SK-MEL-5 (cell line): ENCODE measurements at places on chromosomes 3 and 15.

DNA sequence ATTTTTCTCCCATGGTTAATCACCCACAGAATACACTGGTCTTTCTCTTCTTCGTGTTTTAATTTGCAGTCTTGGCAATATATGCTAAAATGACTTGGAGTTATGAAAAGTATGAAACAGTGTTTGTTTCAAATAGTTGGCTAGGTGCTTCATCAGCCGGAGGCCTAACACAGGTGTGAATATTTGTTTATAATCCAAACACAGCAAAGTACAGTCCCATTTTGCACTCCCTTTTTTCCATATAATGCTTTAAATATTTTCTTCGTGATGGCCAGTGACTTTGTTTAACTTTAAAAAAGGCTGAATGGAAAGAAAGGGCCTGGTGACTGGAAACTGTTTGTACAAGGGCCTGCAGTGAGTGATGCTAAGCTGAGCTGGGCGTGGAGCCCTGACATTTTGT, 219.7 kb upstream of the LRIG1 start:
- no peak for DNase-seq

GRCh38 chr3:13325892-13326443, 94.2 kb downstream of the NUP210 start:
- DNase-seq = no peak

- no peak for DNase-seq
Observed at GRCh38 chr3:16028604-16029003, 145.9 kb upstream of the GALNT15 start.

DNA sequence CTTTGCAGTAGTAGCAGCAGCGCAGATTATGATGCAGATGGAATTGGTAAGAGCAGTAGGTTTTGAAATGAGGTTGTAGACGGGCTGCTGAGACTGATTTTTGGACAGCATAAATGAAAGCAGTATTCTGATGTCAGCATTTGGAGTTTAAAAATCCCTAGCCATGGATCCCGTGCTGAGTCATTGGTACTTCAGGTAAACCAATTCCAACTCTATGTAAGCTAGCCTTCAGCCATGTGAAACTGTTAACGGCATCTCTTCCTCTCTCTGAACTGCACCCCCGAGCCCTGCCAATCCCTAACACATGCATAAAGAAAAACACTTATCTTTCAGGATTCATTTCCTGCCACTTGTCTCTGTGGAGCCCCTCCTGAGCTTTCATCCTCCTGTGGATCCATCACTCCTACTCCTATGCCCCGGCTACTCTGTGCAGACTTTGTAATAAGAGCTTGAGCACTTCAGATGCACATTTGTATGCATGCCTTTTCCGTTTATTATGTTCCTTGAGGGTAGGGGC, 119.0 kb downstream of the AKAP13 start:
- no peak for DNase-seq
